ENCODE measurements at places on chromosomes 1 and 21.
A peak's percentile ranks its signal among the peaks of the same experiment; 100 is the strongest.

- no peak for DNase-seq
Observed at GRCh38 chr21:37136261-37136660, 63.2 kb downstream of the TTC3 start.

DNA sequence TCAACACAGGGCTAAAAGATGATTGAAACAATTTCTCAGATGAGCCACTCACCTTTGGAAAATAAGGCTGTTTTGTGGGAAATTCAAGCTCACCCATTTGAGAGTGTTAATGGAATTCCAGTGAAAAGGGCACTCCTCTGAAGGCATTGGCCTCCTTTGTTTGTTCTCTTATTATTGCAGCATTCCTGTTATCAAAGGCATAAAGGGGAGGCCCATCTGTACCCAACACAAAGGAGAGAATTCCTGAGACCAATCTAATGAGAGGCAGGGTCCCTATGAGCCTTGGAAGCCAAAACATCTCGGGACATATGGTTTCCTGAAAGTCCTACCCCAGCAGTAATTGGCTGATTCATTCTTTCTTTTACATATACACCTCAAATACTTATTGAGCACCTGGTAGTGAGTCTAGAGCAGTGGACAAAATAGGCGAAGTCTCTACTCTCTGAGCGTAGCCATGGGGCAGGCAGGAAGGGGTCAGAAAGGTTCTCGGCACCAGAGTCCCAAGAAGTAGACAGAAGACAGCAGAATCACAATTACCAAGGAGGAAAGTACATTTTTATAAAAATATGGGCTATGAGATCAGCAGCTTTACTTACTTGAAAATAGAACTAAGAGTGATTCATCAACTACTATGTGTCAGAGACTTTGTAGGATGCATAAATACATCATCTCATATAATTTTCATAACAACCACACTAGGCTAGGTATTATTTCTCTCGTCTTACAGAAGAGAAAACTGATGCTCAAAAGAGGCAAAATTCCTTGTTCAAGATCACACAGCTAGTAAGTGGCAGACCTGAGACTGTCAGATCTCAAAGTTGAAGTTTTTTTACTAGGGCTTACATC is 218.7 kb downstream of the DAB1 start:
- DNase-seq, result no peak

- DNase-seq, result no peak
Observed at GRCh38 chr21:34989337-34990151, 59.6 kb downstream of the RUNX1 start.

DNA sequence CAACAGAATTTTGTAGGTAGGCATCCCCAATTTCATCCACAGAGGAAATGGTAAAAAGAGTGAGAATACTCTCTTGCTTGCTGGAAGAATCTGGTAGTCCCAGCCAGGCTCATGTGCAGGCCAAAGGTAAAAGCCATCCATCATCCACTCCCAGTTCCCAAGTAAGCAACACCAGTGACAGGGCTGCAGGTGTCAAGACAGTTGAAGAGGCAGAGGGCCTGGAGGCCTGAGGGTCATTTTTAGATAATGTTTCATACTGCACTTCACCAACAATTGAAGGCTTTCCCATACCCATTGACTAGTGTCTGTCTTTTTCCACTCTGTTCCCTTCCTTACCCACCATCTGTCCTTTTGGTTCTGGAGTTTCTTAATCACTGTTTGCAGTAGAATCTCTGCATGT is 141.7 kb upstream of the L1TD1 start:
- DNase-seq, result no peak

DNA sequence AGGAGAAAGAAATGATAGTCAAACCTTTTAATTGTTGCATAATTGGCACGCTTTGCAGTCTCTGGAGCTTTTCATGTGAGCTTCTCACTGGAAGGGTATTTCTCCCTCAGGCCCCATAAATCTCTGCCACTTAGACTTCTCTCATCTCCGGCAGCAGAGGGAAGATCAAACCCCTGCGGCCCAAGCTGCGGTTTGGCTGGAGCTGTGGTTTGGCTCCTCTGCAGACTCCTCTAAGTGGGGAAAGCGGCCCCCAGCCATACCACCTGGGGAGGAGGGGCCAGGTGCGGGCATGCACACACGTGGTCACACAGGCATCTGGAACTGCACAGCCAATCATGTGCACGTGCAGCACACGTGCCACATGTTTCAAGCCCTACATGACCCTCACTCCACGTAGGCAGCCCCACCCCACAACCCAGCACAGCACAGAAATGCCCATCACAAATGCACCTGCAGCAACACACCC is 58.3 kb downstream of the UBE2T start:
- DNase-seq, result no peak

DNA sequence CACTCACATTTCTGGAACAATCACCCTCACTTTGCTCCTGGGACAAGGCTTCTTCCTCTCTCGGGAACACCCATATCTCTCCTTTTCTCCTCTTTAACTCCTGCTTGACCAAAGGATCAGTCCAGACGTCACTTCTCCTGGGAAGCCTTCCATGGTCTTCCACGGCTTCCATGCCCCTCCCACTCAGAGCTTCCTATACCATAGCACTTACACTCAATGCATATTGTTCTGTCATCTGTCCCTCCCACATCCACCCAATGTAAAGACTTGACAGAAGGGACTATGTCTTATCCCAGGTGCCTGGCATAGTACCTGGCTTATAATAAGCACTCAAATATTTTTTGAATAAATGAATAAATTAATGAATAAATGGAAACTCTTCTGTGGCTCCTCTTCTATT is 28.2 kb downstream of the CD34 start:
- DNase-seq, result no peak

GRCh38 chr1:34369701-34370455 is 193.2 kb downstream of the C1orf94 start:
- no peak for DNase-seq

DNA sequence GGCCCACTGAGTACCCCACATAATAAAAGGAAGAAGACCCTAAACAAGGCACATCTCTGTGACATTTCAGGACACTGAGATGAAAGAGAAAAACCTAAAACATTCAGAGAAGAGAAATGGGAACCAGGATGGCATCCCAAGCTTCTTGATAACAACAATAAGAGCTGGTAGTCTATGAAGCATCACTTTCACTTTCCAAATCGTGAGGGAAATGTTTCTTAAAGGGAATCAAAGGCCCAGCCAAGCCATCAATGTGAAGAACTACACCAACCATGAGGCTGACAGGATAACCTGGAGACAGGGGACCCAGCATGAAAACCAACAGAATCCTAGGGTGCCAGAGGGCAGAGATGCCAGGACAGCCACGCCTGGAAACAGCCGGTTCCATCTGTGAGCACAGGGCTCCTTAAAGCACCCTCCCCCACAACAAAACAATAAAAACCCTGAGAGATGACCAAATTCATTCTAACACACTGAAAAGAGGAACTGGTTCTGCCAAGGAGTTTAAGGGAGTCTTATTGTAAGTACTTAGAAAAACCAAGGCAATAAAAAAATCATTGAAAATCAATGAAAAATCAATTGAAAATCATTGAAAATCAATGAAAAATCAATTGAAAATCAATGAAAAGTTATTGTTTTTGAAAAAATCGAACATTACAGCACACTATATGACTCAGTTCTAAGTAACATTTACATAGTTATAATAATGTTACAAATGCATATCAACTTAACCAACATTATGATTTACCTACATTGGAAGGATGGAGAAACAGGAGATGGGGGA is 141.5 kb upstream of the ERG start:
- no peak for DNase-seq

DNA sequence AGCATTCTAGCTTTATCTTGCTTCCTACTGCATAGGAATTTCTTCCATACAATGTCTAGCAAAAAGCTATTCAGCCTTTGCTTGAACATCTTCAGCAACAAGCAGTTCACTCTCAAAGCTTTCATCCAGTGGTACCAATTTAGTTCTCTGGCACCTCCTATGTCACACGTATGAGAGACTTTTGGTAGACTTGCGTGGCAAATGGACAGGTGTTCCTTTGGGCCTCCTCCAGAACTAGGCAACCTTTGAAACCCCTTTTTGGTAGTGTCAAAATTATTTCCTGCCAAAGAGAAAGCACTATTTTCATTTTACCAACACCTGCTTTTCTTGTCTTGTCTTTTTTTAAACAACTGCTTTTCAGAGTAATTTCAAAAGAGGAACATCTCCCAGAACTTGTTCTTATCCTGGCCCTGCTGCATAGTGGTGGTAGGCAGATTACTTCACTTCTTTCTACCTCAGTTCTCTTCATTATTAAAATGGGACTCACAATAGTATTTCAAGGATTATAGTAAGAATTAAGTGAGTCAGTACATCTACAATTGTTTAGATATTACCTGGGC is 122.4 kb downstream of the MAST2 start:
- no peak for DNase-seq

DNA sequence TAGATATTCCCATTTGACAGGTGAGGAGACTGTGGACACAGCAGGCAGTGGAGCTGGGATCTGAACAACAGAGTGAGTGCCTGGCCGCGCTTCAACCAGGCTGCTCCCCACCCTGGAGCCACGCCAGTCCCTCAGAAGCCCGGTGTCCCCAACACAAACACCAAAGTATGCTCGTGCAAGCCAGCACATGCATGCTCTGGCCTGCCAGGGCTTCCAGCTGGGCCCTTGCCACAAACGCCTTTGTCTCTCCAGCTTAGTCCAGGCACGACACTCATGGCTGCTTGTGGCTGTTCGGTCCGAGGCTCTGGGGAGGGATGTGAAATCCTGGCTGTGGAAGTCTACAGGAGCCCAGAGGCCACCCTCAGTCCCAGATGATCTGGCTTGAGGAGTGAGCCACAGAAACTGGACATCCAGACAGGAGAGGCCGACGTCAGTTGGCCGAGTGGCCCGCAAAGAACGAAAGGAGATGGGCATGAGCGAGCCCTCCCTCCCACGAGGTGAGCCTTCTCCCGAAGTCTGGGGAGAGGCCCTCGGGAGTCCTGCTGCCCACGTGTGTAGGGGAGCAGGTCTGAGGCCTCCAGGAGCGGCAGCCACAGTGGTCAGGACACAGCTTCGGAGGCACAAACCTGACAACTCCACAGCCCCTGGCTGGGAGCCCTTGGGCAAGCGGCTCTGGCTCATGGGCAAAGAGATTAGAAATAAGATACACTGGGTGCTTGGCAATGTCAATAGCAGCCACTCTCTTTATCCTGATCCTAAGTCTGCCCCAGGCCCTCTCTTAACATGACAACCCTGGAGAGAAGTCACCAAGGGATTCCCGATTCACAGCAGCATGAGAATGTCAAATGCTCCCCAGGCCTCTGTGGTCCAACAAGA is 117.1 kb upstream of the IFFO2 start:
- no peak for DNase-seq

DNA sequence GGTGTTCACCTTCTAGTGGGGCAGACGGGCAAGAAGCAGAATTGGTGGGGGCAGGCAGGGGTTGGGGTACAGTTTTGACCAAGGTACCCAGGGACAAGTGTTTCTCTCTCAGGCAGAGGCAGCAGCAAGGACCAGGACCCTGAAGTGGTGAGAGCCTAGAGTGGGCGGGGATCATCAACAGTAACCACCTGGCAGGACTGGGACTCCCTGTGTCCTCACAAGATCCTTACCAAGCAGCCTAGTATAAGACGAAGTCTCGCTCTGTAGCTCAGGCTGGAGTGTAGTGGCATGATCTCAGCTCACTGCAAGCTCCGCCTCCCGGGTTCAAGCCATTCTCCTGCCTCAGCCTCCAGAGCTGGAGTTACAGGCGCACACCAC is 3.2 kb upstream of the NADK start:
- peak; percentile 42 for DNase-seq

GRCh38 chr1:16348414-16349182 is 3.7 kb downstream of the FBXO42 start:
- DNase-seq, result no peak

DNA sequence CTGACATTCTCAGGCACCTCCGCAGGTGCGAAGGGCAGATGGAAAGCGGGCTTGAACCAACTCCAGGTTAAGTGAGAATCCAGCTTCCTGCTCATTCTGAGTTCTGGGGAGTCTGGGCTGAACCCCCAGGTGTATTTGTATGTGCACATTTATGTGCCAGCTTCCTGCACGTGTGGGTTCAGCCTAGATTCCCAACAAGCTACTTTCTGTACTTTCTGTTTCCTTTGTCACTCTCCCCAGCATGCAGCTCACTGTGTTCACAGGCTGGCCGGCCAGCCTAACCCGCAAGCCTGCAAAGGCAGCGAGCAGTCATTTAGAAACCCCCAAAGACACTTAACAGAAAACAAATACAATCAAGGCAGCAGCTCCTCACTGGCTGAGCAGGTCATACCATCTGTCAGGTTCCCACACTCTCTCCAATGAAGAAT is 1.3 kb upstream of the IL19 start:
- no peak for DNase-seq

DNA sequence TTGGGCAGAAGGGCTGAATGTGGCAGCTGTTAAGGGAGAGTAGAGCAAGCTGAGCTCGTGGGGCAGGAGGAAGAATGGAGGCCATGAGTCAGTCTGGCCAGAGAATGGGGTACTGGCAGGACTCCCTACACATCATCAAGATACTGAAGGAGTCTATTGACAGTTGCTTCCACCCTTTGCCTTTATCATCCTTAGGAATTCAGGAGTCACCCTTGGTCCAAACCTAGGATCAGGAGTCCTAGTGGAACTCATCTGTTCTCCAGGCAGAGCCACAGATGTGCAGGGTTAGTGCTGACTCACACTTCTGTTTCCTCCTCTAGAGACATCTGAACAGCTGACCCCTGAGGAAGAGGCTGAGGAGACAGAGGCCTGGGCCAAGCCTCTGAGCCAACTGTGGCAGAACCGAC is 18.7 kb upstream of the ST3GAL3 start:
- no peak for DNase-seq

GRCh38 chr1:80445033-80445432 is 1355.7 kb upstream of the ADGRL2 start:
- DNase-seq, result no peak

DNA sequence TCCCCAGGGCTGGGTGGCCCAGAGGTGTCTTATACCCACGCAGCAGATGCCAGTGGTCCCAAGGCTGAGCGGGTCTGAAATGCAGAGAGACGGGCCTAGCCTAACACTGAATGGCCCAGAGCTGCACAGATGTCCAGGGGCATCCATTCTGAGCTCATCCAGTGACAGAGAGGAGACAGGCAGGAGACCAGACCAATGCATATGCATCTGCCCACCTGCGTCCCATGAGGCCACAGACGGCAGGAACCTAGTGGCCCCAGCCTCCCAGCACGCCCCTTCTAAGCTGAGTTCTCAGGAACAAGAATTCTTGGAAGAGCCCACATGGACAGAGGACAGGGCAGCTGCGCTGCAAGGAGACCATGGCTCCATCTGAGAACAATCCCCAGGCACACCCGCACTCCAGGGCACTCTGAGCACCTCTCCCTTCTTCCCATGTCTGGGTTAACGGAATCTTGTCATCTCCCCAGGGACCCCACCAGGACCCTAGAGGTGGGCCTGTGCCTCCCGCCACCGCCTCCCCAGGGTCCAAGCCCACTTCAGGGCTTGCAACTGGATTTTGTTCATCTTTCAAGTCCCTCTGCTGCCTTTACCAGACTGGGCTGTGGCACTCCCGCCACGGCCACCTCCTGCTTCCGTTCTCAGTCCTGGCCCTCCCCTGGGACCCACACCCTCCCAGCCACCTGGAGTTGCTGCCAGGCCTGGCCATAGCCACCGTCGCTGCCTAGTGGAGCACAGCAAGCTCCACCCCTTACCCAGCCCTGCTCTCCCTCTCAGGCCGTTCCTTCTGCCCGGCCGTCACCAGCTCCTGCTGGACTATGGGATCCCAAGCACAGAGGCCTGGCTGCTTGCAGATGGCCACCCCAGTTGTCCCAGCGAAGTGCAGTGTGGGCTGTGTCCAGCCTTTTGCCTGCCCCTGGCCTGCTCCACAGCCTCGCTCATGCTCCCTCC is 3.3 kb downstream of the WNT3A start:
- no peak for DNase-seq
